ENCODE measurements at places on chromosomes 7 and 10.

DNA sequence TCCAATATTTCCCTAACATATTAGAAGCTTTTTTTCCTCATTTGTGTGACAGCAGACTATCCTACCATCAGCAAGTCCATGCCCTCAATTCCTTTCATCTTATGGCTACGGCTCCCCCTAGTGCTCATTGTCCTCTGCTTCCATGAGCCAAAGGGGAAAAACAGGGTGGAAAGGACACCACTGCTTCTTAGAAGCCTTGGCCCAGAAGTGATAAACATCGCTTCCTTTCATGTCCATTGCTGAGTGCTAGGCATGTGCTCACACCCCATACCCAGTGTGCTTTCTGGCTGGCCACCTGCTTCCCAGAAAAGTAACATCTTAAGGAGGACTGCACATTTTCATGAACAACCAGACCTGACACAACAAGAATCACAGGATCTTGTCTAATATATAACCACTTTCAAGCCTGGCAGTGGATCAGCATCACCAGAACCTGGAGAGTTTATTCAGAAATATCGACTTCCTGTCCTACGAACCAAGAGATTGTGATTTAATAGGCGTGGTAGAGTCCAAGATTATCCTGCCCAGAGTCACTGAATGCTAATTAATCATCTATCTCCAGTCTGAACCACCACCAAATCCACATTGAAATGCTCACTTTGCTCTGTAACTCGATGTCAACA is 650.5 kb upstream of the SORCS1 start:
- no peak for DNase-seq

GRCh38 chr10:132130286-132131265 is 56.2 kb upstream of the DPYSL4 start:
- DNase-seq = no peak

- no peak for DNase-seq
Observed at GRCh38 chr7:16989811-16990413, 108.1 kb upstream of the AGR3 start.

DNA sequence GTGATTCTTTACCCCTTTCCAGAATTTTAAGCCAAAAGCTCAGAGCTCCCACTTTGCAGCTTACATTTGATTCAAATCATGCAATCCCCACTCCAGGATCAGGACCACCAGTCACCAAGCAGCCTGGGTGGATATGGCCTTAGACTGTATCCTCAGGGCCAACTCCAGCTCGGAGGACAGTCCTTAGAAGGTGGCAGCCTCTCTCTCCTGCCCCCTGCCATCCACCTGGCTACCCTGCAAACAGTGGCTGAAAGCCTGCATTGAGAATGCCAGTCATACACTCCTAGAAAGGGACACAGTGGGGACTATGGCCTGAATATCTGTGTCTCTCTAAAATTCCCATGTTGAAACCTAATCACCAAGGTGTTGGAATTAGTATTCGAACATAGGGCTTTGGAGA is 50.0 kb upstream of the KCNMA1 start:
- no peak for DNase-seq
